Endodermal cell (in vitro differentiated cells): ENCODE measurements at places on chromosomes 7 and 10.

DNA sequence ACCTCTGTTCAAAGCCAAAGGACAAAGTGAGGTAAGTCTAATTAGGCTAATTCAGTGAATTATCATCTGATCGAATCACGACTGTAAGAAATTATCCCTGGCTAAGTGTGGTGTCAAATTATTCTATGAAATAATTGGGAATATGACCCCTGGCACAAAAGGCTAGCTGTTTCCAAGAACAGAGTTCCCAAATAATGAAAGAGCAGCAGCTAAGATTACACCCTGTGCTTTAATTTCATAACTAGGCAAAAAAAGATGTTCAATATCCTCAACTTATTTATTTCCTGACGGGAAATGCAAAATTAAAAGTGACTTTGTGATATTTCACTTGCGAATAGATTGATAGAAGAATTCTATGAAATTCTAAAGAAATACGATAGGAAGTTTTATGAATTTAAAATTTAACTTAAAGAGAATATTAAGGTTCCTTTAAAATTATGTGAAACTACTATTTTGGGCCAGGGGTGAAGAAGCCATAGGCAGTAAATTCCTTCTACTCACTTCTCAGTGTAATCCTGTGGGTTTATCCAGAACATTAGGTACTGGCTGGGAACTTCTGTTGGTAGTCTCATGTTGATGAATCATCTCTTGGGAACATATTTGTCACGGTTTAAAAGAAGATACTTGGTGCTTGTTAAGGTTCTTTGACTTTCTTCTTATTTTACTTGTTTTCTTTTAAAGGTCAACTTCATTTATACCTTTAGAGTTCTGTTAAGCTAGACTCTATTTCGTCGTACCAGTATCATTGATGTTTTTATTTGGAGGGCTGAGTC, 148.5 kb downstream of the POLR1F start:
- no peak for DNase-seq

- DNase-seq: no peak
Observed at GRCh38 chr7:6234384-6234783, 38.0 kb downstream of the CYTH3 start.

DNA sequence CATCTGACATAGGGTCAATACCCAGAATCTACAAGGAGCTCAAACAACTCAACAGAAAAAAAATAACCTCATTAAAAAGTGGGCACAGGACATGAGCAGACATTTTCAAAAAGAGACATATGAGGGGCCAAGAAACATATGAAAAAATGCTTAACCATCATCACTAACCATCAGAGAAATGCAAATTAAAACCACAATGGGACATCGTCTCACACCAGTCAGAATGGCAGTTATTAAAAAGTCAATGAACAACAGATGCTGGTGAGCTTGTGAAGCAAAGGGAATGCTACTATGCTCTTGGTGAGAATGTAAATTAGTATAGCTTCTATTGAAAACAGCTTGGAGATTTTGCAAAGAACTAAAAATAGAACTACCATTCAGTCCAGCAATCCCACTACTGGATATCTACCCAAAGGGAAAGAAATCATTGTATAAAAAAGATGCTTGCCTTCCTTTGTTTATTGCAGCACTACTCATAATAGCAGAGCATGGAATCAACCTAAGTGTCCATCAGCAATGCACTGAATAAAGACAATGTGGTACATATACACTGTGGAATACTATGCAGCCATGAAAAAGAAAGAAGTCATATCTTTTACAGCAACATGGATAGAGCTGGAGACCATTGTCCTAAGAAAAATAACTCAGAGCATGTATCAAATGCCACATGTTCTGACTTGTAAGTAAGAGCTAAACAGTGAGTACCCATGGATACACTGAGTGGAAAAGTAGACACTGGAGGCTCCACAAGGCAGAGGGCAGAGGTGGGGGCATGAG, 139.8 kb downstream of the ADARB2 start:
- no peak for DNase-seq

- no peak for DNase-seq
Observed at GRCh38 chr7:105866102-105866801, 10.1 kb downstream of the ATXN7L1 start.

DNA sequence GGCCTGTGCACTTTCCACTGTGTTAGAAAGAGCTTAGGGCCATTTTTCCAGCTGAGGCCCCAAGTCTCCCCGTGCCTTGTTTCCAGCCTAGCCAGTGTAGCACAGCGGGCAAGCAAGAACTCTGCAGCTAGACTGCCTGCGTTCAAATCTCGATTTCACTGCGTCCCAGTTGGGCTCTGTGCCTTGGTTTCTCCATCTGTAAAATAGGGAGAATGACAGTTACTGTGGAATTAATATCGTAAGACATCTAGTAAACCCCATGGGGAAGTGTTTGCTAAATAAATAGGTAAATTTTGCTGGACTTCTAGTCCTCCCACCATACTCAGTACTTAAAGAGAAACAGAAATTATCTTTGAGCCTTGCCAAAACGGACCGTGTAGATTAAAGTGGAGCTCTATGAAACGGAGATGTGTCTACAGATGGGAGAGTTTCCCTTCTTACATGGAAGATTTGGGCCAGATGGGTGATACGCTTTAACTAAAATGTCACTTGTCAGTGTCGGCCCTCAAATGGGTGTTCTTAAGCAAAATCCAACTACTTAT, 3.5 kb upstream of the HKDC1 start:
- DNase-seq: no peak

- no peak for DNase-seq
Observed at GRCh38 chr7:143397710-143398530, 10.7 kb downstream of the EPHA1 start.

DNA sequence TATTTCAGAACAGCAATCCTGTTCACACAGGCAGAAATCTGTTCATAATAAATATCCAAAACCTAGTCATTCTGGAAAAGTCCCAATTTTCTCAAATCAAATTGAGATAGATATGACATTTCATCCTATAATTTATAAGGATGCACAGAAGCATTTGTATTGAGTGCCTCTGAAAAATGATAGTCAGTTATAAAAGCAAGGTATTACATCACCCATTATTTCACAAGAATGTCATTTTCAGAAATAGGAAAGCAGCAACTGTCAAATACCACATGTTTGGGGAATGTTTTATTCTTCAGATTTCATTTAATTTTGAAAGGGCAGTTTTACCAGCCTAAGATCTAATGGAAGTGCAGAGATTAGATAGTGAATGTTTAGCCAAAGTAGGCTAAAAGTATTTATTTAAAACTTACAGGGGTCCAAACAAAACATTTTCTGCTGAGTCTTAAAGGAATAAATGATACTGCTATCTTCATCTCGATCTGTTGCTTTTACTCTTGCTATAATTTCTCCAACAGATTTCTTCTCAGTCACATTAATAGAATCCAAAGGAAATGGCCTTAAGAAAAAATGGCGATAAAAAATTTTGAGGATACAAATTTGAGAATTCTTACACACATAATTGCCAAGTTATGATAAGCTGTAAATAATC, 185.8 kb downstream of the HGF start:
- DNase-seq: no peak

DNA sequence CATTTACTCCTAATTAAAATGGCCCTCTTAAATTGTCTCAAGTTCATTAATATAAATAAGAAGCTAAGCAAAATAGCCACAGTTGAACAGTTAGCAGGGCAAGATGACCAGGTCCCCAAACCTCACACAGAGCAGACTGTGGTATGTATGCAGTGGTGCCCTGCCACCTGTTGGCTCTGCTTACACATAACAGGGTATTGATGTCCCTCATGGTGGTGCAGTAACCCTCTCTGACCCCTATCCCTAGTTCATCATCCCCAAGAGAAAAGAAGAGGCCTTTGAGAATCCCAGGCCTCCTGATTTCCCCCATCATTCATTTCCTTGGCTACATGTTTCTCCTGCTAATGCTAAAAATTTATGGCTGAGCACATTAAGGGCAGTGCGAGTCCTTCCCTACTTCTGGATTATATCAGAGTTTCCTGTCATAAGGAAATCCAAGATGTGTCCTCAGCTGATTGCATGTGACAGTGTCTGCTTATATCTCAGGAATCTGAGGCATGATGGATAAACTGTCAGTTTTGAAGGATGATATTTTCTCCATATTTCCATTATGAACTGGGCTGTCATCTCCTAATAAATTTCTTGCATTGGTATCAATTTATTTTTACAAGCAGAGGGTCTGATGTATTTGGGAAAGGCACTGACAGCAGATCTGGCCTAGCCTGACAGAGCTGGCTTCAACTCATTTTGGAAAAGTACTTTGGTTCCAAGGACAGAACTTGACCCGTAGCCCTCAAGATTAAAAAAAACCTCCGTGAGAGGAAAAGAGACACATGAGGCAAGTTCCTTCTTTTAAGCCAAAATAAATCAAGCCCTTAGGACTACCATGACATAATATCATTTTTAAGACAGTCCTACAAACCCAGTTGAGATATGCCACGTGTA, 880.6 kb downstream of the LRMDA start:
- DNase-seq: peak; percentile 83

GRCh38 chr10:33115738-33116719, 158.0 kb upstream of the ITGB1 start:
- DNase-seq: peak; percentile 85

DNA sequence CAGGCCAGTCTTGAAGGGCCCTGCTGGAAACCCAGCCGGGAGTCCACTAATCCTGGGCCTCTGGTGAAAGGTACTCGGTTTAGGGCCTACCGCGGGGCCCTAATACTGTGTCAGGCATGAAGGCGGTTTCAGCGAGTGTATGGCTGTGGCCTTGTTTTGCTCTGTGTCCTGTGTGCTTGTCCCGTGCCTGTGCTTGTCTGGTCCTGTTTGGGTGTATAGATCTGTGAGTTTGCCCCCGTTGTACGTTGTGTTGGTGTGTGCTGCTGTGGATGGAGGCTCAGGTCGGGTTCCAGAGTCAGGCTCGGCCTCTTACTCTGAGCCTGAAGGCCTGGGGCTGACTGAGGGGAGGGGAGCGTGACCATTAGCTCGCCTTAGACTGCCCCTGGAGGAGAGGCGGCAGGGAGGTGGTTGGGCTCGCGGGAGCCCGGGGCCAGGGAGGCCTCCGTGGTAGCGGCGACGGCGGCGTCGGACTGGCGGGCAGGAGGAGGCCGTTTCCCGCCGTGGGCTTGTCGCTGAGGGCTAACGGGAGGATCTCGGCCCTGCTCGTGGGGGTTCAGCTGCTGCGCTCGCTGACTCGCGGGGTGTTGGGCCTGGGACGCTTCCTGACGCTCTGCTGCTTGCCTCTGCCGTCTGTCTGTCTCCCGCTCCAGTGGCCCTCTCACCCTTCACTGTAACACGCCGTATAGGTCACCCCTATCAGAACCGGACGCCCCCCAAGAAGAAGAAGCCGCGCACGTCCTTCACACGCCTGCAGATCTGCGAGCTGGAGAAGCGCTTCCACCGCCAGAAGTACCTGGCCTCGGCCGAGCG, 2.6 kb downstream of the TLX1 start:
- DNase-seq: peak; percentile 79
